NCI-H1694 (cell line): ENCODE measurements at places on chromosomes 2 and 18.

DNA sequence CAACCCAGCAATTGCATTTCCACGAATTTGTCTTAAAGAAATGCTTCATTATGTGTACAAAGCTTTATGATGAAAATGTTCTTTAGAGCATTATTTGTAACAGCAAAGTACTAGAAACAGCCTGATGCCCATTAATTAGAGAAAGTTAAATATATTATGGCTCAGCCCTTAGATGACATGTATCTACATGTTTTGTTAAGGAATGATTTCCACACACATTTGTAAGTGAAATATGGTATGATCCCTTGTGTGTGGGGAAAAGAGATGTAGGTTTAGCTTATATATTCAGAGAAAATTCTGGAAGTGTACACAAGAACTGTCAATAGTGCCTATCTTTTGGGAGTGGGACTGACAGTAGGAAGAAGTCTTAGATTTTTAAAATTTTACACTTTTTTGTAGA, 3.8 kb upstream of the PTPN4 start:
- DNase-seq: no peak

DNA sequence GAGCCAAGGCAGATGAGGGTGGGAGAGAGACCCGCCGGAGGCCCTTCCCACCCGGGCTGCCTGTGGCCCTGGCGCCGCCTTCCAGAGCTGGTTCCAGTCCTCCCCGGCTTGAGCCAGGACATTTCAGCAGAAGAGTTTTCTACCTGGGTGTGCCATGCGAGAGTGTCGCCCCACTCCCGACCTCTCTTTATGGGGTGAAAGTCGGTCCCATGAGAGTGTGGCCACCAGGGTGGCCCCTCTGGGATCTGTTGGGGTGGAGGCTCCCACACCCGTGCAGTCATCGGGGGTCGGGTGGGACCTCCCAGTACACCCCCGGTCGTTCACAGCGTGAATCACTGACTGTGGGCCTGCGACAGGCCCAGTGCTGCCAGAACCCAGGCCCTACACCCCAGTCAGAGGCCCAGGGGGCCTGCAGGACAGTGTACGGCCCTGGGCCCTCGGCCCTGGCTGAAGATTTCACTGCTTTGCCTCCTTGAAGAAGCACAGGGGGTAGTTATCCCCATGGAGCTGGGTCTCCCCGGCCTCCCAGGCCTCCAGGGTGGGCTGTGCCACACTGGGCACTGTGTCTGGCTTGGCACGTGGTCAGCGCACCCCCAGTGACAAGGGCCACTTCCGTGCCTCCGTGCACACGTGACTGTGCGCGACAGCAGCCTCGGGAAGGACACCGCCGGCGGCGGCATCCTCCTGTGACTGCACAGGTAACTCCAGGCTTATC, 5.9 kb downstream of the NFATC1 start:
- DNase-seq: no peak

GRCh38 chr2:95313296-95314131, 16.4 kb downstream of the KCNIP3 start:
- no peak for DNase-seq

GRCh38 chr2:204353823-204354222, 191.5 kb upstream of the PARD3B start:
- no peak for DNase-seq

DNA sequence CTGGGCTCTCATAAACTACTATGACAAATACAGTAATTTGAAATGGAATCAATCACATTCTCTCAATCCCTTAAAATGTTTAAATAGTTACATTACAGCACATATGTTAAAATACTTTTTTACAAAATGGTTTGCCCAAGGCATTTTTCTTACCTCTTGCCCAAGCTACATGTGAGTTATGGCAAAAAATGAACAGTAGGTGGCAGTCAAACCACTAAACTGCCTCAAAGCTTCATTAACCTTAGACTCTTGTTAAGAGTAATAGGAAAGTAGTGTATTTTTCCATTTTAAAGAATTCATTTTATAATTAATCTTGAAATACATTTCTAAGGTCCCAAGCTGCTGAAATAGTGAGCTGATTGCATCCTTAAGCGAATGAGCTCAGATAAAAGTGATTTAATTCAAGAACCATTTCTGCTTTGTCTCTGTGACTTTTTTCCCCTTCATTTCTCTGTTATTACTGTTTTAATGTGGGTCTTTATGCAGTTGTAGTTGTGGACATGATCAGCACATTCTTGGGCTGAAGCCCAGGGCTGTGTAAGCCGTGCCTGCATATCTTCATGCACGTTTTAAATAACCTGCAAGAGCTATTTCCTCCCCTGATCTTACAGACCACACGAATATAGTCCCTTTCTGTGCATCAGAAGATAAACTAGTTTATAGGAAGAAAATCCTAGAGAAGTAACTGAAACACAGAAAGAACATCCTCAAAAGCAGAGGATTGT, 311.8 kb downstream of the LNPK start:
- peak; percentile 91 for DNase-seq

DNA sequence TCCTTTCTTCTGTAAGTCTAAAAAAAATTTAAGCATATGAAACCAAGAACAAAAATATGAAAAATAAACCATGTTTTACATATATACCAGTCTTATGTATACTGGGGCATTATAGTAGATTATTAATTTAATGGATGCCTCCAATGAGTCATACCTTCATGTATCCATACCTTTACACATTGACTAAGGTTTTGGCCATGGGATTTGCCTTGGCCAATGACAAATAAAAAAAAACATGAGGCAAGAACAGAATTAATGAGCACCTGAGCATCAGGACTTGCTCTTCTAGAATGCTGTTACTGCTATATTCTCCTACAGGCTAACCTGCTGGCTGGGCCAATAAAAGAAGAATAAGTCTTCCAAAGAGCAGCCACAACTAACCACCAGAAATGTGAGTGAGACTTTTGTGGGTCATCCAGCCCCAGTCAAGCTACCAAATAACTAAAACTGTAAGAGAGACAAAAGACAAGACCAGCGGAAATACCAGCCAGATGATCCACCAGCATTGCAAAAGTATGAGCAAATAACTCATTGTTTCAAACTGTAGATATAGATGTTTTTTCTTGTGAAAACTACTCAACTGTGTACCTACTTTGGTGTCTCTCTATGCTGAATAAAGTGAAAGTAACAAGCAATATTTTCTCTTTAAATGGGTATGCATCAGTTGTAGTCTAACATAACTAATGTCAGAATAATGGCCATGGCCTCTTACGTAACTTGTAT, 749.6 kb upstream of the VRK2 start:
- DNase-seq: no peak

DNA sequence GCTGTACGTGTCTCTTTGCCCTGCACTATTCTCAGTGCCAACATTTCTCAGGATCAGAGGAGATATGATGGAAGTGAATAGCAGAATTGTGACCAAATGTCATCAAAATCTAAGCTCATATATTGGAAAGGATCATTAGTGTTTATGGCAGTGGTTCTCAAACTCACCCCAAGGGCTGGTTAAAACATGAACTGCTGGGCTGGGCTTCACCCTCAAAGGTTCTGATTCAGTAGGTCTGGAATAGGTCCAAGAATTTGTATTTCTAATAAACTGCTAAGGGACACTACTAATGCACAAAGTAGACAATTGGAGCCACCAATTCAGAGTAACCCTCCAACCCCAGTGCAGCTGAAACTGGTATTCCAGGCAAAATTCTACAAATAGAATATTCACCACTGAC, 317.9 kb upstream of the UBE2E3 start:
- DNase-seq: no peak

- DNase-seq: no peak
Measured at GRCh38 chr2:2890901-2891300, 486.7 kb downstream of the EIPR1 start.

- DNase-seq: no peak
Measured at GRCh38 chr18:61998957-61999356, 106.2 kb upstream of the RNF152 start.

GRCh38 chr2:235747001-235747785, 253.3 kb downstream of the AGAP1 start:
- DNase-seq: no peak

DNA sequence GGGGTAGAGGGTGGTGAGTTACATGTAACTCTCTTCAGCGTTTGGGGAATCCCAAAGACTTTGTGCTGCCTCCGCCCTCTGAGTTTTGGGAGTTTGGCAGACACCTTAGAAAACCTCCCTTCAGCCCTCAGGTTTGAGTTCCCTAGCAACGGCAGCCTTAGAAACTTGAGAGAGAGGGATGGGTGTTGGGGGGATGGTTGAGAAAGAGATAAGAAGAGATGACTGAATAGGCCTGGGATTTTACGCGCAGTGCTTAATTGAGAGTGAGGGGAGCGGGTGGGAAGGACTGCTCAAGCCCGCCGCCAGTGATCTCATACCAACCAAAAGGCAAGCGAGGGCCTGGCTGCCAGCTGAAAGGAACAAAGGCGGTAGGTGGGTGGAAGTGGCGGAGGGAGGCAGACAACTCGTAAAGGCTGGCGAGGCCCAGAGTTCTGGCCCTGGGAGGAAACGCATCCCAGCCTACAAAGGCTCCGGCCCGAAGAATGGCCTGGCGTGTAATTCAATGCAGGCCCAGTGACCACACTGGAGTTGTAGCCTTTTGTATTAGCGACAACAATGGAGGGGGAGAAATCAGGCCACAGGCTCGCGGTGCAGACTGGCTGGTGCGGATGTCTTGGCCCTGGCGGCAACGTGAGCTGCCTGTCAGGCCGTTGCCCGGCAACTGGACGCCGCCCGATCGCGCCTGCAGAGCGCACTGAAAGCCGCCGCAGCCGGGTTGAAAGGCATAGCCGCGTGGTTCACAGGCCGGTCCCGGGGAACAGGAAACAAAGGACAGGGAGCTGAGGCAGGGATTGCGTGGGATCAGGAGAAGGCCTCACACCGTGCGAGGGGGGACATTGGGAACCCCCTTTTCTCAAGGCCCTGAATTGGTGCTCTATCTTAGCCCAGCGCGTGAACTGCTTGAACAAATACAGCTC, 39.9 kb upstream of the DARS1 start:
- DNase-seq: no peak

- no peak for DNase-seq
Measured at GRCh38 chr2:44970846-44971450, 29.4 kb downstream of the SIX3 start.

DNA sequence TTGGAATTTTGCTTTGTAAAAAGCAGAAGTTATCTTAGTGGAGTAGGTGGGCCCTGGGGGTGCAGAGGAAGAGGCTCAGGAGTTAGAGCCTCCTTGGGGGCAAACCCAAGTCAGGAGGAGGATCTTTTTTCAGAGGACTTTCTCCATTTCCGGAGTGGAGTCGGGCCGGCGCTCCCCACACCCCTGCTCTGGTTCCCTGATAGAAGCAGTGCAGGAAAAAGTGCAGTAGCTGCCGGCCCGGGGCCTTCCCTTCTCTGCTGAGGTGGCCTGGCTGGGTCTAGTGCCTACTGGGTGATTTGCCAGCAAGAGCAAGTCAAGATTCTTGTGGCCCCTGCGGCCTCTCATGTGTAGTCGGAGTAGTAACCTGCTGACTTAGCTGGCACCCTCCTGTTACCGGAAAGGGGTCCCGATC, 124.2 kb upstream of the HS6ST1 start:
- DNase-seq: no peak

DNA sequence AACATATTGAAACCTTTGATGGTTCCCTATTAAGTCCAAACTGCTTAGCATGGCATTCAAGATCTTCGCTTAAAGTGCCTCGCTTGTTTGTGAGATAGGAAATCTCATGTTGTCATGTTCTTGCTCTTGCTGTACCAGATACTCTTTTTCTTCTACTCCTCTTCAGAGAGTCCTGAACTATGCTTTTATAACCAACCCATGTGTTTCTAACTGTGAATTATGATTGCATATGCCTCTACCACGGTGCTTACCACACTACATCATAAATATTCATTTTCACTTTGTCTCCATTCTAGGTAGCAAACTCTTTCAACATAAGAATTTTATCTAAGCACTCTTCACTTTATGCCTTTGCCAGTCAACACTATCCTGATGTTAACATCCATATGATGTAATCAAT, 23.6 kb downstream of the STAT4 start:
- no peak for DNase-seq

DNA sequence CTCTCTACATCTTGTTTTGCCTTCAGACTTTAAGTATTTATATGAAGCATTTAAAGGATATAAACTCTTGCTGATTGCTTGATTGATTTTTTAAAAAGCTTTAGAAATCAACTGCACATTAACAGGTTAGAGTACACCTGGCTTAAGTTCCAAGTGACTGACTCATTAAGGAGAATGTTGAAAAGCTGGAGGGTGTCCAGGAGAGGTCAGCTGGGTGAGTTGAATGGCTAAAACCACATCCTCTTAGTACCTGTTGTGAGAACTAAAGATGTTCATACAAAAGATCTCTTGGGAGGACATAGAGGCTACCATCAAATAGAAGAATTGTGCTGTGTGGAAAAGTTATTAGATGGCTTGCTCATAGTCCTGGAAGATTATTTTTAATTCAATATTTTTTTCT, 206.8 kb downstream of the TXNL1 start:
- DNase-seq: no peak

DNA sequence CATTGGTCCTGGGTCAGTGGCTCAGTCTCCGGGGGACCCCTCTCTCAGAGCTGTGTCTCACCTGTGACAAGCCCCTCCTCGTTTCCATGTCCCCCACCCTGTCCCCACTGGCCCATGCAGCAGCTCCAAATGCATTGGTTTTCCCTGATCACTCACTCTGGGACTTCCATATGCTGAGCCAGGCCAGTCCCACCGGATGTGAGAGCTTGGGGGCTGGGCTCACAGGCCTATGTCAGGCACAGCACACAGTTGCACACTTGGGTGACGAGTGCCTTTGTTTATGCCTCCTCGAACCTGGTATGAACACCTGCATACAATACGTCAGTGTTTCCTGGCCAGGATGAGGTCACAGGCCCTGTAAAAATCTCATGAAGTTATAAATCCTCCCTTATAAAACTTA, 232.5 kb downstream of the TFCP2L1 start:
- DNase-seq: no peak

- no peak for DNase-seq
Measured at GRCh38 chr18:74281980-74282754, 9.6 kb downstream of the CYB5A start.

DNA sequence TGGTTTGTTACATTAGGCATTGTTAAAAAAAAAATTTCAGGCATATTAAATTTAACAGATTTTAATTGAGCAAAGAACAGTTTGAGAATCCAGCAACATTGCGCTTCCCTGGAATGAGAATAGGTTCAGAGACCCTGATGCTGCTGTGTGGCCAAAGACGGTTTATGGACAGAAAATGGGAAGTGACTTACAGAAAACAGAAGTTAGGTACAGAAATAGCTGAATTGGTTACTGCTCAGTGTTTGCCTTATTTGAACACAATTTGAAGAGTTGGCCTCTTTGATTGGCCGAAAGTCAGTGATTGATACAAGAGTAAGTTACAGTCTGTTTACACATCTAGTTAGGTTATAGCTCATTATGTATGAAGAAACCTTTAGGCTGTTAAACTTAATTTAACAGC, 6.0 kb upstream of the NEDD4L start:
- no peak for DNase-seq

DNA sequence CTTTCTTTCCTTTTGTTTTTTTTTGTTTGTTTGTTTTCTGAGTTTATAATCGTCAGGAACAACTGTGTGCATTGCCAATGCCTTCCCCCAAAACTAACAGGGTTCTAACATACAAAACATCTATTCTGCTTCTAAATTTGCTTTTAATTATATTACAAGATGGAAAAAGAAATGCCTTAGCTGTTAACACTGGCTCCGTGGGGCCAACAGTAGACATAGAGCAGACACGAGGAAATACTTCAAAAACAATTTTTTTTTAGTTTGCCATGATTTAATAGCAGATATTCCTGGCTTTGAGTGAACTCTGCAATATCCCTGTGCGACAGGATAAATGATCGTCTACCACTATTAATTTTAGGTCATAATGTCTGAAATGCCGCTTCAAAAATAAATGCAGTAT, 153.3 kb upstream of the HNRNPA3 start:
- no peak for DNase-seq

- no peak for DNase-seq
Measured at GRCh38 chr2:27282892-27283291, 663 bp downstream of the TRIM54 start.
